ENCODE measurements at places on chromosomes 7 and 10.

DNA sequence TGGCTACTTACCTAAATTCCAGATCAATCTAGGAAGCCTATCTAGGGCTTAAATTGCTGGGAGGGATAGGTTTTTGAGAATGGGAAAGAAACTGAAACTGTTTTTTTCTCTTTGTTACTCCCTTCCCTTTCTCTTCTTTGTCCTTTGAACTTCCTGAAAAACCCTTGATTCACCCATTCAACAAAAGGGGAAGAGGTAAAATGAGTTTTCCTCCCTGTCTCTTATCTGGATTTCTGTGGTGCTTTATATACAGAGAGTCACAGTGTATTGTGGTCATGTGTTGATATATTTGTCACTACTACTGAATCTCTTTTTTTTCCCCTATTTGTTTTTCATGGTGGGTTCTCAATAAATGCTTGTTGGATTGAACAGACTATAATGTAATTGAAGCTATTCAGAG is 19.8 kb upstream of the NUP205 start:
- no peak for DNase-seq

DNA sequence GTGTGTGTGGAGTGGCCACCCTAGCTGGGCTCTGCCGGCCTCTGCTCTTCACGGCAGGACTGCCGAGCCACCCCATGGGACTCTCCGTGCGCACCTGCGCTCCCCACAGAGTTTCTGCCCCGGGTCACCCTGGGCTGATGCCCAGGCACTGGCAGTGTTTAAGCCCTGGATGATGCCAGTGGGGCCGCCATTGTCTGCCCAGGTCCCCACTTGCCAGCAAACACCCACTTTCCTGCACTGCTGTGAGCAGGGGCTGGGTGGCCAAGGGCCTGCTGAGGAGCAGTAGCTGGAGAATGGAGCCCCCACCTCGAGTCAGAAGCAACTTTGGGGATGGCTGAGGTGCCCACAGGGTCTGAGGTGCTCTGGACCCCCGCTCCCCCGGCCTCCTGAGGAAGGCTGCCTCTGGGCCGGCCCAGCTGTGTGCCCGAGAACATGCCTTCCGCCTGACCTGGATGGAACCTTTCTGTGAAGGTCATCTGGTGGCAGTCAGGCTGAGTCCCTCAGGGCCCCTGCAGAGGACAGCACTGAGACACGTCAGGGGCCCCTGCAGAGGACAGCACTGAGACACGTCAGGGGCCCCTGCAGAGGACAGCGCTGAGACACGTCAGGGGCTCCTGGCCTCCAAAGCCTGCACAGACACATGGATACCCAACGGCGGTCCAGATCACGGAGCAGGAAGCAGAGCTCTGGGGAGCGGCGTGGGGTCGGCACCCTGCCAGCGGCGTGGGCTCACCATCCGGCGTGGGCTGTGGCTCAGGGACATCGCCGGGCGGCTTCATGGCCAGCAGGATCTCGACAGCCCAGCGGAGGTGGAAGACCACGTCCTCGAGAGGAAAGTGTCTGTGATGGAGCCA is 62.0 kb downstream of the CFAP46 start:
- DNase-seq = no peak

DNA sequence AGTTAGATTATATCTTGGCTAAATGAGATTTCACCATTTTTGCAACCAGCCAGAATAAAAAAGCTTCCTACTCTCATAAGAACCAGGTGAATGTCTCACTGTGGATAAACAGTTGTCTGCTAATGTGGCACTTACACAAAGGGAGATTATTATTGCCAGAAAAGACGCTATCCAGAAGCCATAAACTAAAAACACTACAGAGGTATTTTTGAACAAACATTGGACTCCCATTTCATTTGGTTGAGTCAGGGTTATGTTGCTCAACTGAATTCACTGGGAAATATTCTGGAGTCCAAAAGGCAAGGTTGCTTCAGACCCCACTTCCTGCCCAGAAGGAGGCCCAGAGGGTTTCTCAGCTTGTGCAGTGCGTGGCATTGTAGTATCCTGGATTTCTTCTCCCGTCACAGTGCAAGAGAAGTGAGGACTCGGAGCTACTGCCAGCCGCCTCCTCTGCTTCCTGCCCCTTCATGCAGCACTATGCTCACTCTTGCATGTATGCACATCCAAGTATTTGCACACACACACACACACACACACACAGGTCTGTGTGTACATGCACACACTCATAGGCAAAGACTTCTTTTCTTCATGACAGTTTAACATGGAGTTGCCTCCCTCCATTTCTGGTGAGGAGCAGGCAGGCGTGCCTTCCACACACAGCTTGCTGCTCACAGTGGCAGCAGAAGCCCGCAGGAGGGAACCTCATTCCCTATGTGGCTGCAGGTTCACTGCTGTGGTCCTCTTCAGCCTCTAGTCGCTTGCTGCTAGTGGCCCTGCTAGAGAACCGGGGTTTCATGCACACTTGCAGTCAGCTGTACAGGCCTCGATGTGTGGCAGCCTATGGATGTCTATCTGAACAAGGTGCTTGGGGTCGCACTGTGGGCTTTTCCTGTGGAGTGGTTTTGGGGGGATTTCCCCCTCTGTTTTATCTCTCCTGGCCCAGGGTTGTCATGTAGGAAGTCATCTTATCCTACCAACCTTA is 10.1 kb downstream of the DENND10 start:
- no peak for DNase-seq

DNA sequence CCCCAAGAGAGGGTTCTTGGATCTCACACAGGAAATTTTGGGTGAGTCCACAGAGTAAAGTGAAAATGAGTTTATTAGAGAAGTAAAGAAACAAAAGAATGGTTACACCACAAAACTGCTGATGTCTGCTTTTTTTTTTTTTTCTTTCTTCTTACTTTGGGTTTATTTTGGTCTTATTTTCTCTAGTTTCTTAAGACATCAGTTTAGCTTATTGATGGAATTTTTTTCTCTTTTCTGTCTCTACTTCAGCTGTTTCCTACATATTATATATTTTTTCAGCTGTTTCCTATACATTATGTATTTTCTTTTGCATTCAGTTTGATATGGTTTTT is 166.4 kb downstream of the CCSER2 start:
- DNase-seq = no peak

DNA sequence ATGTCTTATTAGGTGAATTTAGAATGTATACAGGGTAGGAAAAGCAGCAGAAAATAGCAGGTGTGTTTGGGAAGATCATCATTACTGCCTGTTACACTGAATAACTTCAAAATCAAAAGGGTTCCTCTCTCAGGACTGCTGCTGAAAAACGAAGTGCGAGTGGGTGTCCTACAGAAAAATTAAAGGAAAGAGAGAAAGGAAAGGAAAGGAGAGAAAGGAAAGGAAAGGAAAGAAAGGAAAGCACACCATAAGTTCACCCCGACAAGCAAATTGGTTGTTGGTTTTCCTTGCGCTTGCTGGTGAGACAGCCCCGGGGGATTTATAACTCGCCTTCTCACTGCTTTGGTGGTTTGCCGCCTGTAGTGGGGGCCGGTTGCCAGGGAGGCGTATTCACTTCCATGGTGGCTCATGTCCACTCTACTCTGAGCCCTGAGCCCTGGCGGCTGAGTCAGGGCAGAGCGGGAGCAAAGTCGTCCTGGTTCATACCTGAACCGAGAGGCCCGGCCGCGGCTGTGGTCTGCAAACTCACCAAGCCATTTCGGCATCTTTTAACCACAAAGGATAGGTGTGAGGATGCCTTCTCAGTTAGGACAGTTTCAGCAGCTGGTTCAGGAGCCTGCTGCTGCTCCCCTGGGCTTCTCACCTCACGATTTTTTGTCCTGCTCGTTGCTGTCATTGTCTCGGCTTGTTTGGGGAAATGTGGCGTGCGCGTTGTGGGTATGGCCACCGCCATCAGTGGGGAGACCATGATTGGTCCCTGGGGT is 26.1 kb downstream of the INPP5A start:
- DNase-seq = no peak

- DNase-seq = no peak
Observed at GRCh38 chr10:127871631-127872010, 21.1 kb downstream of the CLRN3 start.

DNA sequence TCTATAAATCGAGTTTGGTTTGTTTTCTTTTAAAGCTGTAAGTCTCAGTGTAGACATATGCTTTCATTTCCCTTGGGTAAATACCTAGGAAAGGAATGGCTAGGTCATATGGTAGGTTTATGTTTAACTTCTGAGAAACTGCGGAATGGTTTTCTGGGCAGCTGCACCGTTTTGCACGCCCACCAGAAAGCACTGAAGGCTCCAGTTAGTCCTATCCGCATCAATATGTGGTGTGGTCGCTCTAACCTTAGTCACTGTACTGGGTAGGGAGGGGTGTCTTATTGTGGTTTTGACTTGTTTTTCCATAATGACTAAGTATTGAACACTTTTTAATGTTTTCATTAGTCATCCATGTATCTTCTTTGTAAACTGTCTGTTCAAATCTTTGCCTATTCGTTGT is 279.5 kb upstream of the AKR1E2 start:
- DNase-seq = no peak
